CD4-positive, alpha-beta T cell treated with Interleukin-17A for 4 hours (primary cell): ENCODE measurements at places on chromosomes 1 and 21.

DNA sequence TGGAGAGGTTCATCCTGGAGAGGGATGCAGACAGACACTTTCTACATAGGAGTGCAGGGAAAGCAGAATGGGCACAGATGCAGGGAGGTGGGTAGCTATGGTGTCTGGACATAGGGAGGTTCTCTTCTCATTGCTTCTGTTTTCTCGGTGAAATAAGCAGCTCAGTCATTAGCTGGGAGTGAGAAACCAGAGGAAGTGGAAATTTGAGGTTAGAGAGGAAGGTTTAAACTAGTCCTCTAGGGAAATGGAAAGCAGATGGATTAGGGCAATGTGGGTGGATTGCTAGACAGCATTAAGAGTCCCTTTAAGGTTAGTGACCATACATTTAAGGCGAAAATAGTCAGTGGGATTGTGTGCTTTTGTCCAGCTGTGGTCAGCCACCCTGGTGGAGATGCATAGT, 39.6 kb downstream of the MPZL1 start:
- DNase-seq: no peak

DNA sequence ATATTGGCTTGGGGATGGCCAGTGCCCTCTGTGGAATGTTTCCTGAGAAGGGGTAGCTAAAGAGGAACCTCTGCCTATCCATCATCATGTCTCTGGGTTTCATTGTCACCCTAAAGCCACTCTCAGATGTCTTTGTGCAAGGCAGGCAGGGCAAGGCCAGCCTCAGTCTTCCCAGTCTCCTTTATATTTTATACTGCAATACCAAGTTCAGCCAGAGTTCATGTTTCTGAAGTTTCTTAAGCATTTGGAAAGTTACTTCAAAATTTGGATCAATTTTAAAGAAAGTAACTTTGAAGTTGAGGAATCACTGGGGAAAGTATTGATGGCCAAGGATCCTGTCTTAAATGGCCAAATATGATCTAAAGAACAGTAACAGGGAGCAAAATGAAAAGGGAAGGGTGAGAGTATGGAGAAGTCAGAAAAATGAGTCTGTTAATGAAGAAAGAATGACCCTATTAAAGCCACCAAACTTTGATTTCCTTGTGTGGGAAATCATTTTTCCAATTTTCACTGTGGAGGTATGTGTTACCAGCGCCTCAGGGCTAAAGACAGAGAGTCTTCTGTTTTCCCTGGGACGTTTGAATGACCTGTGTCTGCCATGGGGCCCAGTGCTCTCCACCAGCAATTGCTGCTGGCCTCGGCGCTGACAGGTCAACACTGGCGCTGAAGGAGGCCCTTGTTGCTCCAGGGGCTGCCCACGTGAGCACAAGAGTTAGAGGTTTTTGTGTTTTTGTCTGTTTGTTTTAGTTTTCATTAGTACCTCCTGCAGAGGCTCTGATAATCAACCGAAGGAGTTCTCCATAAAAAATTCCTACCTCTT, 93.9 kb downstream of the ATP5PO start:
- DNase-seq: no peak

- peak; percentile 72 for DNase-seq
Observed at GRCh38 chr1:35544976-35545375, 12.2 kb downstream of the KIAA0319L start.

DNA sequence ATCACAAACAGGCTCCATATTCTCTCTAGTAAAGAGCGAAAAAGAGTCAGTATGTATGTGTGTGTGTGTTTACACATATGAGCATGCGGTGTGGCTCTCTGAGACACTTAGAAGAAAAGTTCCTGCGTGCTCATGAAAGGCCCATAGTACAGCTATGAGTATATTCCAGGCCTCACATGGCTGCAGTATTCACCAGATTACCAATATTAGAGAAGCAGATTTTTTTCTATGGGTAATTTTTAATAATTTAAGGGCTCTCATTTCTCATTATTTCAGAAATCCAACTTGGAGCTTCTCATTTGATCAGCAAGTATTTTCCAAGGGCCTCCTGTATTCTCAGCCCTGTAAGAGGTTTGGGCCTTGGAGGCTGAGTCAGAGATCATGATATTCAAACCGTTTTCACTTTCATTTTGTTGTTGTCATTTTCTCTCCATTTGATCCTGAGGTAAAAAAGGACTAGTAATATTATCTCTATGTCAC, 232.9 kb upstream of the SGIP1 start:
- peak; percentile 49 for DNase-seq

- DNase-seq: no peak
Observed at GRCh38 chr21:34523019-34523555, 11.1 kb upstream of the KCNE1 start.

GRCh38 chr1:64519901-64520300, 50.0 kb downstream of the CACHD1 start:
- no peak for DNase-seq

DNA sequence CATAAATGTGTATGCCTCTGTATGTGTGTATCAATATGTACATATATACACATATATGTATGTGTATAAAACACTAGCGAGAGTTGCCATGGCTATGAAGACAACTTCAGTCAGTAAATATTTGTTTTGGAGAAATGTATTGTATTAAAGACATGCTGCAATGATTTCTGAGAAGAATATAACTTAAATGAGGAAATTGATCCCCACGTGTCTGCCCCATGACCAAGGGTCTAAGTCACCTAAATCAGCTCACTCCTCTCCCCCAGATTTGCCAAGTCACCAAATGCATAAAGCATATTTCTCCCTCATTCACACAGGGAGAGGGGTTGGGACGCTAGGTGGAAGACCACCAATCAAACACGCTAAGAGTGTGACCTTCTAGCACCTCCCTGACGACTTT, 58.3 kb upstream of the LYST start:
- no peak for DNase-seq

DNA sequence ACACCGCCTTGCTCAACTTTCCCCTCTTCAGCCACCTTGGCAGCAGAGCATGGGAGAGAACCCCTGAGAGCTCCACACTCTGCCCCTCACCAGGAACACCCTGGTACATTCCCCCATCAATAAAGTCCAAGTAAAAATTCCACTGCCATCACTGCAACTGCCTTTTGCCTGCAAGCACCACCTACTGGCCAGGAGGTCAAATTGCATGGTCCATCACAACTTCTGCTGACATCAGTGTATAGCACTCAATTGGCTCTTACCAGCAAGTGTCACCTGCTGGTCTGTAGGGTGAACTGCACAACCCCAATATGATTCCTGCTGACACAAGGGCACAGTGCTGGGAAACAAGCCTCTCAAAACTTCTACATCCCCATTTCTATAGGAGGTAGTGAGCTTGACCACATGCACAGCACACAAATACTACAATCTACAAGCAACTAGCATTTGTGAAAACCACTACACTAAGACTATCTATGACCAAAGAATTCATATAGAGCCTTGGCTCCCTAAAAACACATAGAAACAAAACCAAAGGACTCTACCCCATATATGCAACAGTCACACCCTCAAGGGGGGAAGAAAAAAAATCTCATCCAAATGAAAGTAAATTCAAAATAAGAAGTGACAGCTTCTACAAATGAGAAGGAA, 69.2 kb downstream of the FASLG start:
- peak; percentile 45 for DNase-seq

- peak; percentile 50 for DNase-seq
Observed at GRCh38 chr1:112674986-112675727, 698 bp downstream of the MOV10 start.

- DNase-seq: no peak
Observed at GRCh38 chr21:42151148-42151947, 67.6 kb upstream of the ABCG1 start.

DNA sequence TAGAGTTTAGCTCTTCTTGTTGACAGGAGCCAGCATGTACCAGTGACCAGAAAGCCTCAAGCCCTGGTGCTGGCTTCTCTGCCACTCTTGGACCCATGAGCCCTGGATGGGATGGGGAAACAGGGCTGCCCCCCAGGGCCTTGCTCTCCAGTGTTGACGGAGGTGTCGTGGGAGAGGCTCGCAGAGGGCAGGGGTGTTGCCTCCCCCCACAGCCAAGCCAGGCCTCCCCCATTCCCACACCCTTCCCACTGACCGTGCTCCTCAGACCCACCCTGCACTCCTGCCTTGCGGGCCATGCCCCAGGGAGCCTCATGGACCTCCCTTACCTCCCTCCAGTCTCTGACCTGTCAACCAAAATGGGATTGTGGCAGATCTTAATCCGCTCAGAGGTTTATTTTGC, 123.8 kb upstream of the COL6A1 start:
- DNase-seq: no peak

- DNase-seq: no peak
Observed at GRCh38 chr1:60835649-60836048, 246.7 kb upstream of the NFIA start.

- no peak for DNase-seq
Observed at GRCh38 chr1:154753426-154753825, 116.7 kb downstream of the KCNN3 start.

DNA sequence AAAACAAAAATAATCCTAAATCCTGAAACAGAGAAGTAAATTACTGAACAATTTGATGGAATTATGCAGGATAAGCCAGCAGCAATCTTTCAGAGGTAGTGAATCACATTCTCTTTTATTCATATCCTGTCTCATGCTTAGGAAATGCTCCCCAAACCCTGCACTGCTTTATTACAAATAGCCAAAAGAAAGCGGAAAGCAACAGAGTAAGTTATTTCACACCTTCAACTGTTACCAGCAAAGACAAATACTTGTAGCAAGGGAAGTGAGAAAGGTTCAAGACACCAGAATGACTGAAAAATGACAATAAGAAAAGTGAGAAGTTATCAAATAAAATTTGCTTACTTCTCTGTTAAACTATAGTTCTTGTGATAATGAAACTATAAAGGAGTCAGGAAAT, 6.2 kb downstream of the ZRANB2 start:
- DNase-seq: no peak

GRCh38 chr21:29610779-29611360, 312.1 kb downstream of the BACH1 start:
- no peak for DNase-seq

GRCh38 chr1:96059736-96060135, 661.8 kb upstream of the PTBP2 start:
- DNase-seq: no peak

DNA sequence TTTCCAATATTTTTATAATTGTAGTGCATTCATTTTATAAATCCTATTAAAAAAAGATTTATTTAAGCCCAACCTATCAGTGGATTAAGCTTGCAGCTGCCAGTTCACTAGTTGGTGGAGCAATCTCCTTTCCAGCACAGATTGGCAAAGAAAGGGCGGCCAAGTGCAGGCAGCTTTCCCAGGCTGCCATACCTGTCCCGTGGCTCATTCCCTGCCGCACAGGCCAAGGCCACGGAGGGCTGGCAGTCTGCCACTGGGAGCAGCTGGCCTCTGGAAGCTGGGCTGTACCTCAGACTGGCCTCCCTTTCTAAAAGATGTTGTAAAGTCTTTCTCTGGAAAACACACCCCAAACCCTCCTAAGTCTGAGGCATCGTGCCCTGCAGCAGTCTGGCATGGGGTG, 74.2 kb downstream of the SIM2 start:
- DNase-seq: no peak

- peak; percentile 81 for DNase-seq
Observed at GRCh38 chr1:169586395-169587255, at the start of gene F5. TSS of gene F5 (minus strand) at chr1:169586481. CDS start at chr1:169586386, 95 bp downstream.

DNA sequence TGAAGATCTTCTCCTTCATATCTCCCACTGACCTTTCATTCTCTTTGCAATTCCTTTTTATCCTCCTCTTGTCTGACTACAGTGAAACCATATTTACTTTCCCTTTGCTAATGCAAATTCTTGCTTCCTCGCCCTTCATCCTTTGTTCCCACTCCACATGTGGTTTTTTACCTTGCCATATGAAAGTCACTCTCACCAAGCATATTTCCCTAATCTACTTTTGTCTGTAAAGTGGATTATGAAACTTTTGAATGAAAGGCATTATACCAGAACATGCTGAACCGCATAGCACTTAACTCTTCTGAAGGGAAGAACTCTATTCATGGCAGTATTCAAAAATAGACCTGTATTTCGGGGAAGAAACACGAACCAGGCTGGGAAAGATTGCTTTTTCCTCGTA, 8.0 kb upstream of the TMPRSS15 start:
- no peak for DNase-seq

DNA sequence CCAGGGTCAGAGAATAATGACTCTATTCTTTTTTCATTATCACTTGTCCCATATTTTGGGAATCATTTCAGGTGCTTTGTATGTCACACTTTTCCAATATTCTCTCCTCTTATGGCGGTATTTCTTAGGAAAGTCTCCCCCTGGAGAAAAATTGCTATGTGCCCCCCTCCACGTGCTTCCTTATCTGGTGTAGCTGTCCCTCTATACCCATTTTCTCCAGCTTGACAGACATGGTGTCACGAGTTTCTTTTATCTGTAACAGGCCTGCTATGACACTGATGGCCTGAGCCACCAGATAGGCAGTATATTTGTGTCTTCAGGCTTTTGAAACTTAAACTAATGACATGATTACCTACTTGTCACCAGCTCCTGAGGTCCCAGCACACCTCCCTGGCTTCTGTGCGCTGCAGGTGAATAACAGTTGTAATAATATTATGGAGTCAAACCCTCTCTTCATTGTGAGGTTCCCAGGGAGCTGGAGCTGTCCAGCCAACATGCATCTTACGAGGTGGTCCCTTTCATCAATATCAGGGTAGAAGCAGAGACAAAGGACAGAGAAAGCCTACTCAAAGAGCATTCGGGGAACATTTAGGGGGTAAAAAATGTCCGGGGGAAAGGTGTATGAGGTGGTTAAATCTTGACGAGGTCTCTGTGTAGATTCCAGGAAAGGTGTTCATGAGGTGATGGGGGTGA, 71.2 kb upstream of the DUSP10 start:
- DNase-seq: no peak

- no peak for DNase-seq
Observed at GRCh38 chr21:43684424-43684823, 25.1 kb downstream of the RRP1B start.

DNA sequence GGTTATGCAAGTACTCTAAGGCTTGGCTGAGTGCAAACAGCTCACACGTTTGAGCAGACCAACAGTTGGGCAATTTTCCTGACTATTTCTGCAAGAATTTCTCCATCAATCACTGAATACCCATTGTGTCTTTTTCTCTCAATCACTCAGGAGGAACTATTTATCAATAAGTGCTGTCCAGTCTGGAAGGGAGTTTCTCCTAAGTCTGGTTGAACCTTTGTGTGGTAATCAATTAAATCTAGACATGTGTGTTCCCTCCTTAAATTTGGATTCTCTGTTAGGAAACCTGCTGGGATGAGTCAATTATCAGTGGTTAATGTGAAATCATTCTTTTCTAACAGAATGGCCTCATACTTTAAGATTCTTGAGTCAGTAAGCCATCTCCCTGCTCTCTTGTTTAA, 6.8 kb upstream of the AADACL3 start:
- no peak for DNase-seq

GRCh38 chr1:156295391-156295947, at the start of gene GLMP:
TSS of gene GLMP (minus strand) at chr1:156295679. CDS start at chr1:156295645, 34 bp downstream.
- DNase-seq: peak; percentile 70
